ENCODE measurements at places on chromosomes 6 and 20.

DNA sequence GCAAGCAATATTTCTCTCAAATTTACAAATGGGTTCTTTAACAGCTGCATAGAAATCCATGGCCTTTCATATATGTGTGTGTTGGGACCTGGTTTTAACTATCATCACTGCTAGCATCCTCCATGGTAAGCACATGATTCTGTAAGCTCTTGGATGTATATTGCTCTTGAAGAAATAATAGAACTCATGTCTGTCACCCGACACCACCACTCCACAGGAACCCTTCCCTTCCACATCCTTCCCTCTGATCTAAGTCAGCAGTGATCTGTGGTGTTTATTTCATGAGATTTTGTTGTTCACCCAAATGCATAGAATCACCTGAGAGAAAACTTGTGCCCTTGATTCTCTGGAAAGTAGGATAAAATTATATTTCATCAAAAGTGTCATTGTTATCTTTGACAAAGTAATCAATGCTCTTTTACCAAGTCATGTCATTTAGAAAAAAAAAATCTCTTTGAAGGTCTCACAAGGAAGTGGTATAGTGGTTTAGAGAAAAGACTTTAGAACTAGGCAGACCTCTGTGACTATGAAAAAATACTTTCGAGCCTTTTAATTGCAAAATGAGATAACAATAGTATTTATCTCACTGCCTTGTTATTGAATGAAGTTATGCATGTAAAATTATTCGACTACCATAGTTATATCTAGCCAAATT lies 649.8 kb upstream of the SLC35B3 start:
- DNase-seq = no peak

DNA sequence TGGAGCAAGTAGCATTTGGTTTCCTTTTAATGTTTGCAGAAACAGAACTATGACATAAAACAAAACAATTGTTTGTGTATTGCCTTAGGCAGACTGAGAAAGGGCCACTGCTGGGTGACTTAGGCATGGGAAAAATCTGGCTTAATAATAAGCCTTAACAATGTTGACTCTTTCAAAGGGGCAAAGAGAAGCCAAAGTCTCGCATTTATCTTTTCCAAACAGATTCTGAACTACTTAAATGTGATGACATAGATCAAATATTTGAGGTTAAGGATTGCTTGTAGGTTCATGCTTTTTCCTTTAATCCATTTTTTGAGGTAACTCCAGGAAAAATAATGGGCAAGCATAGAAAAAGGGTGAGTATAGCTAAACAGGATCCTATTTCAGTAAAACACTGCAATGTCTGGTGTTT lies 39.6 kb downstream of the ADAT2 start:
- peak; percentile 89 for DNase-seq

GRCh38 chr6:84635081-84635761 lies 129.2 kb downstream of the TBX18 start:
- peak; percentile 79 for DNase-seq

DNA sequence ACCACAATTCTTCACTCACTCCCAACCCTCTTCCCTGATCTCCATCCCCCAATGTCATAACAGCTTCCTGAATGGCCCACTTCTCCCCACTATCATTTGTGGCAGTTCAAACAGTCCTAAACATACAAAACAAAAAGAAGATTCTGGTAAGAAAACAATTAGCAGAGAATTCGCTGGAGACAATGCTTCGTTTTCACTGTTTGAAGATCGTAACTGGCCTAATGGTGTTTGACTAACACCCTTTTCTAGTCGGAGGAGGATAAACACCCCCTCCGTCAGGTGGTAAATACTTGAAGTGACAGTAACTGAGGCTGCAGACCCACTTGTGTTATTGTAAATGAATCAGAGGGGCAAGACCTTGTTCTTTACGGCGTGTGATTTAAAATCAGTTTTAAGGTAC lies 3.8 kb downstream of the EYA2 start:
- DNase-seq = no peak

DNA sequence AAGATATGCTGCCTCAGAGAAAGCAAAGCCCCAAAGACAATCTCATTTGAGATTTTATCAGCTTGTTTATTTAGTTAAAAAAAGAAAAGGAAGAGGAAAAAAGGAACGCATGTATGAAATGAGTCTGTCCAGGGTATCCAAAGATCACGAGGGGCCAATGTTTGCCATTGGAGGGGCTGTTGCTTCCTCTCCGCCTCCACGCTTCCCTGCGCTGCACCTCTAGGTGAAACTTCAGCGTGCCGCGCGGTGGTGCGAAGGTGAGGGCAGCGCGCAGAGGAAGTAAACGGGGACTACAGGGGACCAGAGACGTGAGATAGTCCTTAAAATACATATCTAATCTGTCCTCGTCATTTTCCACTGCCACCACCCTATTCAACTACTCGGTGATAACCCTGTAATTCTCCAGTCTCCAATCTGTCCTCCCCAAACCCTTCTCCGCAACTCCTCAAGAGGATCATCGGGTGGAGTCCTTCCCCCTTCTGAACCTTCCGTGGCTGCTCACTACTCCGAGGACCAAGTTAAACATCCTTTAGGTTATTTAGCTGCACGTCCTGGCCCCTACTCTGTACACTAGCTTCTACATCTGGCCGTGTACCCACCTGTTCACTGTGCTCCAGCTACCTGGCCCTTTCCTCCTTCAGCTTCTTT lies 1.1 kb upstream of the DCBLD1 start:
- DNase-seq = no peak

- no peak for DNase-seq
Observed at GRCh38 chr6:91822581-91822980, 1235.7 kb upstream of the MAP3K7 start.

DNA sequence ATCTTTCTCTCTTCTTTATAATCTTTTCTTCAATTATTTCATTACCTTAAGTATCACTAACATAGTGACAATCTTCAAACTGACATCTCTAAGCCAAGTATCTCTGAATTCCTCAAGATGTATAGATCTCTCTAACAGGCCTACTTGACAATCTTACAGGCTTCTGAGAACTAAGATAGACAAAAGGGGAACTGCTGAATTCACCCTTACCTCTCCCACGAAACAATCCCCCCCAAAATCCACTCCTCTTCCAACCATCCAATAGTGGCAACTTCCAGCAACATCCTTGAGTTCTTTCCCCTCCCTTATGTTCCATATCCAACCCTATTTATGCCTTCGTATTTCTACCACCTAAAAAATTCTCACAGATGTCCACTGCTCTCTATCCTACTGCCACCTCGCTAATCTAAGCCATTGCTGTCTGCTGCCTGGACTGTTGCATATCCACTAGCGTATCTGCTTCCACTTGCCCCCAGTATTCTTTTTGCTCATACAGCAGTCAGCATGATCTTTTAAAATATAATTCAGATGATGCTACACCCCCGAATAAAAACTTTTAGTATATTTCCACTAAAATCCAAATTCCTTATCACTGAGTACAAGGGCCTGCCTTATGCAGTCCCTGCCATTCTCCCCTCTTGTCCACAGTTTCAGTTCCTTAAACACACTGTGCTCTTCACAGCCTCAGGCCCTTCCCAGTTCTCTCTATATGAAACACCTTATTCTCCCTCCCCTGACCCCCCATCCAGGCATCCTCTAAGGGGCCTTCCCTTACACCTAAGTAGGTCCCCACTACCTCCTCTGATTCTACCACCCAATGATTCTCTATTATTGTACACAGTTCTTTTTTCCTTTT lies 8.0 kb downstream of the REPS1 start:
- no peak for DNase-seq

DNA sequence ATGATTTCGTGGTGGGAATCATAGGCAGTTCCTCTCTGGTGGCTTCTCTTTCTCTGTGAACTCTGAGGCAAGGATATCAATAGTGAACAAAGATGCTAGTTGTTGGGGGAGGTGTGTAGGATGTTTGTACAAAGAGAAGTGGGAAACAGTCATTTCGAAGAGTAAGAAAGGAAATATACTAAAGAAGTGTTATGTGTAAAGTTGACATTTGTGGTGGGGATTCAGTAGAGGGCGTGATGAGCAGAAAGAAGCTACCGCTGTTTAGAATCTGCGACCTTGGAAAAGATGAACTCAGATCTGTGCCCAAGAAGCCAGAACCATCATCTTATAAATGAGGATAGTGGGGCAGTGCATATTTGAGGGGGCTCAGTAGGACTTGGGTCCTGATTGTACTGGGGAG lies 11.4 kb downstream of the SLC35F1 start:
- no peak for DNase-seq

DNA sequence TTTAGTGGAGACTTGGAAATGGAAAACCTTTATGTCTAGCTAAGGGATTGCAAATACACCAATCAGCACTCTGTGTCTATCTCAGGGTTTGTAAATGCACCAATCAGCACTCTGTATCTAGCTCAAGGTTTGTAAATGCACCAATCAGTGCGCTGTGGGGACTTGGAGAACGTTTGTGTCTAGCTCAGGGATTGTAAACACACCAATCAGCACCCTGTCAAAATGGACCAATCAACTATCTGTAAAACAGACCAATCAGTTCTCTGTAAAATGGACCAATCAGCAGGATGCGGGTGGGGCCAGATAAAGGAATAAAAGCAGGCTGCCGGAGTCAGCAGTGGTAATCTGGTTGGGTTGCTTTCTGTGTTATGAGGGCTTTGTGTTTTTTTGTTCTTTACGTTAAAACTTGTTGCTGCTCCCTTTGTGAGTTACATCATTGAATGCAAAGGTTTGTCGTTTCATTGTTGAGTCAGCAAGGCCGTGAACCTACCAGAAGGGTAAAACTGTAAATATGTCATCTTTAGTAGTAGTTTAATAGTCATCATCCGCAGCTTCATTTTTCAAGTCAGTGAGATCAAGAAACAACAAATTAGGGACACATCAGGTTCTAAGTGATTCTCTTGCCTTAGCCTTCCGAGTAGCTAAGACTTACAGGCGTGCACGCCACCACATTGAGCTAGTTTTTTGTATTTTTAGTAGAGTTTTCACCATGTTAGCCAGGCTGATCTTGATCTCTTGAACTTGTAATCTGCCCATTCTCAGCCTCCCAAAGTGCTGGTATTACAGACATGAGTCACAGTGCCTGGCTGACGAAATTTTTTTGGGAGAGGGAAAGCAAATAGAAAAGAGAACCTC lies 22.7 kb upstream of the NUP153 start:
- no peak for DNase-seq

DNA sequence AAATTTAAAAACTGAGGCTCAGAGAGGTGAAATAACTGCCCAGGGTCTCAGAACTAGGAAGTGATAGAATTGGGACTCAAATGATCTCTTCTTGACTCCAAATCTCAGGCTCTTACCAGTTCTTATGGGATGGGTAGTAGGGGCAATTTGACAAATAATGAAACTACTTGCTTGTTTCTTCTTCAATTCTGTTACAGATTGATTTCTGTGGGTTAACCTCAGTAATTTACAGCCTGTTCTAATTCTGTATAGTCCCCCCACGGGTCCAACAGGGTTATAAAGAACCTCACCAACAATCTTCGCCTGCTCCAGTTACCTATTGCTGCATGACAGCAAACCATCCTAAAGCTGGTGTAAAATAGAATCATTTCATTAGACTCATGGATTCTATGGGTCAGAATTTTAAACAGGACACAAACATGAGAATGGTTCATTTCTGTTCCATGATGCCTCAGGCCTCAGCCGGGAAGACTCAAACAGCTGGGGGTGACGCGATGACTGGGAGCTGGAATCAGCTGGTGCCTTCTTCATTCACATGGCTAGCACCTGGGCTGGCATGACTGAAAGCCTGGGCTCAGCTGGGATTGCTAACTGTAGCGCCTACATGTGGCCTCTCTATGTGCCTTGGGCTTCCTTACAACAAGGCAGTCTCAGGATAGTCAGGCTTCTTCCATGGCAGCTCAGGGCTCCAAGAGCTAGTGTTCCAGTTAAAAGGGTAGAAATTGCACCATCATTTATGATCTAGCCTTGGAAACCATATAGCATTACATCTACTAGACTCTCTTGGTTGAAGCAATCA lies 6.6 kb upstream of the WFDC2 start:
- no peak for DNase-seq

DNA sequence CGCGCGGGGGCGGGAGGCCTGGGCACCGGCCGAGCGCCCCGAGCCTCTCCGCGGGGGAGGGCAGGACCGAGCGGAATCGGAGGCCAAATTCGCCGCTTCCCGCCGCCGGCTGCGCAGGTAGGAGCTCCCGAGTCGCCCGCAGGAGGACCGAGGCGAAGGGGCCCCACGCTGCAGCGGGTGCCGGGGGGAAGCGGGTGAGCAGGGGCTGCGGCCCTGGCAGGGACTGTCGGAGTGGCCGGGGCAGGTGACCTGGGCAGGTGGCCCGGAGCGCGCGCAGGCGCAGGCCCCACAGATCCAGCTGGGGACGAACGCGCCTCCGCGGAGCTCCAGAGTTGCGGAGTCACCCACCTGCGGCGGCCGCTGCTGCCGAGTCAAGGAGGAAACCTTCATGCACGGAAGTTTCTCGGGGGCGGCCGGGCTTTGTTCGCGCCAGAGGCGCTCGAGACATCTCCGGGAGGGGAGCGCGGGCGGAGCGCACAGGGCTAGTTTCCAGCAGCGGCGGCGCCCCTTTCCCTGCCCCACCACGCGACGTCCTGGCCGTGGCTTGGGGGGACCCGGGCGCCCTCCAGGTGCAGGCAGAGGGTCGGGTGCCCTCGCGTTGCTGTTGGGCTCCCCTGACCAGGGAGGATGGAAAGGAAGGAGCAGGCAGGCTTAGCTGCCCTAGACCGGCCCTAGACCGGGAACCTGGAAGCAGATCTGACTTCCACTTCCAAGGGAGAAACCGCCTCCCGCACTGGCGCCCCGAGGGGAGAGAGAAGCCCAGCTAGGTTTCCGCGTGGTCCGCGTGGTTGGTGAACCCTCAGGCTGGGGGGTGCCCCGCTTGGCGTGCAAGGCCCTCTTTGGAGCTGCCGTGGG lies 590 bp downstream of the SLCO4A1 start:
- peak; percentile 15 for DNase-seq

GRCh38 chr6:90811596-90812226 lies 224.8 kb upstream of the MAP3K7 start:
- no peak for DNase-seq

DNA sequence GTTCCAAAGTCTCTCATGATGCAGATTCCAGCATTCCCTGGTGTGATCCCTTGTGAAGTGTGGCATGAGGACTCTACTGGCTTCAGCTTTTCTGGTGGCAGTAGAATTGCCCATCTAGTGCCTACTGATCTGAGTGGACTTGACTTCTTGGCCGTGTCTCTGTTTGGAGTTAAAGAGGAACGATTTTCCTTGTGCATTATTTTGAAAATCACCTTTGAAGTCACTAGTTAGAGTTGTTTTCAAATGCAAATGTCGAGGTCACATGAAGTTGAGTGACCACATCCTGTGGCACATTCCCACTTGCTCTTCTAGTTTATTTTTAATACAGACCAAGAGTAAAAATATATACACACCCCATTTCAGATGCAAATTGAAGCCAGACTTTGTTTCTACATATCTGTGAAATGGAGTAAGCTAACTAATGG lies 270.7 kb upstream of the TAB2 start:
- DNase-seq = peak; percentile 74

- DNase-seq = no peak
Observed at GRCh38 chr20:37786043-37786442, 92.2 kb downstream of the CTNNBL1 start.

DNA sequence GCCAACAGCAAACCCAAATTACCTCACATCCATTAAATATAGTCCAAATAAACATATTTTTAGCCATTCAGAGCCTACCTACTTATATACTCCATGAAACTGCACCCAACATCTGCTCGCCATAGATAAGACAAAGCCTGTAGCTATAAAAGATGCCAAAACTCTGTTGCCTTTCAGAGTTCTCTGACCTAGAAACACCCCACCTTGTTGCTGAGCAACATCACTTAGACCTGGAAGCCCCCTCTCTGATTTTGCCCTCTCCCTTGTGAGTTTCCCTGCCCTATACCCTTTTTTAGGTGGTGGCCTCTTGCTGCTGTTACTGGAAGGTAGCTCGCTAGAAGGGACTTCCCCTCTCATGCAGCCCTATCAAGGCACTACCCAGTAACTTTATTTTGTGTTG lies 27.7 kb upstream of the FBXL4 start:
- no peak for DNase-seq
